Pericardium fibroblast (primary cell): ENCODE measurements at places on chromosomes 3 and 15. TPM values are rescaled to one million over a fixed set of nuclear protein-coding genes. Genes with fewer than 3 reads are reported as not detected.

Gene TNNC1
- 1.2 and 30.3 TPM in 2 replicates for total RNA-seq

Gene NAA80
- 13.7 and 17.3 TPM in 2 replicates for total RNA-seq

Gene B3GNT5
- 5.8 and 6.8 TPM in 2 replicates for total RNA-seq

Gene MGLL
- total RNA-seq: 8.3 and 28.9 TPM in 2 replicates

Gene RNF13
- 40.9 and 52.3 TPM in 2 replicates for total RNA-seq

Gene FSIP1
- 1.7 TPM in 1 of 2 replicates, not detected in the other for total RNA-seq

Gene SLC2A2
- not detected in 2 replicates for total RNA-seq

Gene FHIT
- total RNA-seq: 1.5 and 6.2 TPM in 2 replicates

Gene GABRR3
- not detected in 2 replicates for total RNA-seq

Gene LMAN1L
- 0.23 TPM in 1 of 2 replicates, not detected in the other for total RNA-seq

Gene CCRL2
- total RNA-seq: not detected in 2 replicates

Gene GOLGA6L10
- 0.23 TPM in 1 of 2 replicates, not detected in the other for total RNA-seq

Gene TMEM44
- 19.3 and 26.8 TPM in 2 replicates for total RNA-seq

Gene ZCWPW2
- total RNA-seq: 0.51 and 1.5 TPM in 2 replicates

Gene PPP4R2
- total RNA-seq: 27.3 and 30.0 TPM in 2 replicates

Gene ANKUB1
- total RNA-seq: not detected in 2 replicates

Gene MDFIC2
- total RNA-seq: not detected in 2 replicates

Gene TRH
- 0.85 TPM in 1 of 2 replicates, not detected in the other for total RNA-seq

Gene ZKSCAN7
- 4.6 and 5.7 TPM in 2 replicates for total RNA-seq

Gene KLHL6
- not detected in 2 replicates for total RNA-seq

Gene CTXN2
- total RNA-seq: not detected in 2 replicates

Gene CHRNA7
- not detected in 2 replicates for total RNA-seq

Gene ATP13A5
- not detected in 2 replicates for total RNA-seq

Gene SLC9C1
- not detected in 2 replicates for total RNA-seq

Gene PIF1
- total RNA-seq: 4.5 and 5.0 TPM in 2 replicates

Gene ACVR2B
- 0.77 and 1.1 TPM in 2 replicates for total RNA-seq

Gene PGBD4
- 0.77 and 0.82 TPM in 2 replicates for total RNA-seq

Gene IL20RB
- 2.8 and 7.8 TPM in 2 replicates for total RNA-seq

Gene NDN
- total RNA-seq: 177 and 201 TPM in 2 replicates

Gene GOLGA6D
- total RNA-seq: not detected in 2 replicates

Gene PP2D1
- total RNA-seq: not detected in 2 replicates

Gene GOLGA8J
- total RNA-seq: 0.09 TPM in 1 of 2 replicates, not detected in the other

Gene NR1I2
- total RNA-seq: not detected in 2 replicates

Gene EPHA3
- total RNA-seq: 1.9 and 10.5 TPM in 2 replicates

Gene POTEB2
- total RNA-seq: not detected in 2 replicates

Gene PLA2G4D
- not detected in 2 replicates for total RNA-seq

Gene LRRC3B
- total RNA-seq: not detected in 2 replicates

Gene HHATL
- total RNA-seq: not detected in 2 replicates

Gene SCAANT1
- not detected in 2 replicates for total RNA-seq

Gene KBTBD8
- total RNA-seq: 1.6 and 2.9 TPM in 2 replicates

Gene SPATA12
- total RNA-seq: not detected in 2 replicates

Gene NR2E3
- total RNA-seq: 0.12 TPM in 1 of 2 replicates, not detected in the other

Gene TMEM41A
- 10.6 and 12.8 TPM in 2 replicates for total RNA-seq

Gene RTP3
- not detected in 2 replicates for total RNA-seq

Gene SLC15A2
- under 0.01 and 1.2 TPM in 2 replicates for total RNA-seq

Gene C15orf40
- 21.5 and 29.2 TPM in 2 replicates for total RNA-seq

Gene CEP152
- total RNA-seq: 1.5 and 7.9 TPM in 2 replicates

Gene SPESP1
- 3.7 and 4.8 TPM in 2 replicates for total RNA-seq

Gene MINDY2
- total RNA-seq: 8.8 and 13.5 TPM in 2 replicates

Gene PATL2
- total RNA-seq: not detected in 2 replicates

Gene TIPARP
- 27.1 and 29.0 TPM in 2 replicates for total RNA-seq

Gene SV2B
- not detected in 2 replicates for total RNA-seq

Gene KCNMB2
- total RNA-seq: under 0.01 TPM in 1 of 2 replicates, not detected in the other

Gene TGM5
- not detected in 2 replicates for total RNA-seq

Gene SST
- total RNA-seq: not detected in 2 replicates

Gene SAMD7
- not detected in 2 replicates for total RNA-seq
